Activated T-cell treated with anti-CD3 and anti-CD28 coated beads, Interleukin-2, amount 50 U/mL, for 48 hours (primary cell): ENCODE measurements at places on chromosomes 6 and 20.

DNA sequence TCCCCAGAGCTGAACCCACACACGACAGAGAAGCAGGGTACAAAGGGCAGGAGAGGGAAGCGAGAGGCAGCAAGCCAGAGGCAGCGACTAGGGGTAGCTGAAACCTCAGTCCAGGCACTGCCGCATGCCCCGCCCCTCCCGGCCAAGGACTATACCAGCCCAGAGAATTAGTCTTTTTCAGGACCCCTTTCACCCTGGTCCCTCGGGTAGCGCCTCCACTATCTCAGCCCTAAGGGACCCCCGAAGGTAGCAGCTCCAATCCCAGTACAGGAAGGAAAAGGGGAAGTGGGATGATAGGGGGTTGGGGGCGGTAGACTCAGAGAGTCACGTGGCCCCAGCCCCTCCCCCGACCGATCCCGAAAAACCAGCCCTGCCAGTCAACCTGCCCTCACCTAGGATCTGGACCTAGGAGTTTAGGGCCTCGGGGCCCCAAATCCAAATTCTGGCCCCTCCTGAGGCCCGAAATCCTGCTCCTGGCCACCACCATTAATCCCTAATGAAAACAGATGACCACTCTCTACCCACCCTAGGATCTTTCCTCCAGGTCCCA is 1.3 kb downstream of the RGL2 start:
- DNase-seq = no peak

DNA sequence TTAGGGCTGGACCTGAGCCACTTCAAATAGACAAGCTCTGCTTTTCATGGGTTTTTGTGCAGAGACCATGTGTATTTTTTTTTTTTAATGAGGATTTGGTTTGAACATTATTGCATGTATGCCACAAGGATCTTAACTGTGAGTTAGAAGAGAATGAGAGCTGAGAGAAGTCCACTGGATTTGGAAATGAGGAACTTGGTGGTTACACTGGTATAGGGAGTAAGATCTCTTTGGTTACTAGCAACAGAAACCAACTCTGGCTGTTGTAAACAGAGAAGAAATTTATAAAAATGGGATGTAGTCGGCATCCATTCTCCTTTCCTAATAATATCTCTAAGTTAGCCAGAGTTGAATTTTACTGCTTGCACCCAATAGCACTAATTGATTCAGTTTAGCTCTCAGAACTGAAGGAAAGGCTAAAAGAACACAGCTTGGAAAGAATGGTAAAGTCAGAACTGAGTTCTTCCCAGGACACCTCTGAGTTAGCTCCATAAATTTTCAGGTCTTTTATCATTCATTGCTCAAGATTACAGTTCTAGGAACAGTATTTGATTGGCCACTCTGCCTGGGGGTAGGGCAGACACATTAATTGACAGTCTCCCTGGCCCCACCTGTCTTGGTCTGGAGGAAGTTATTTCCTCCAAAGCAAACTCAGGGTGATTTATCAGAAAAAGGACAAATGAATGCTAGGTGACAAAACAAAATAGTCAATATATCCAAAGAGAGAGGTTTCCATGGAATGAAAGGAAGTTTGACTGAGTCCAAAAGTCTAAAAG is 3.9 kb upstream of the WFDC2 start:
- no peak for DNase-seq

GRCh38 chr6:66771626-66772025 is 1064.6 kb upstream of the EYS start:
- no peak for DNase-seq

GRCh38 chr6:129671442-129672340 is 38.3 kb downstream of the ARHGAP18 start:
- DNase-seq = peak; percentile 74

GRCh38 chr6:91816335-91816734 is 1229.5 kb upstream of the MAP3K7 start:
- DNase-seq = no peak

DNA sequence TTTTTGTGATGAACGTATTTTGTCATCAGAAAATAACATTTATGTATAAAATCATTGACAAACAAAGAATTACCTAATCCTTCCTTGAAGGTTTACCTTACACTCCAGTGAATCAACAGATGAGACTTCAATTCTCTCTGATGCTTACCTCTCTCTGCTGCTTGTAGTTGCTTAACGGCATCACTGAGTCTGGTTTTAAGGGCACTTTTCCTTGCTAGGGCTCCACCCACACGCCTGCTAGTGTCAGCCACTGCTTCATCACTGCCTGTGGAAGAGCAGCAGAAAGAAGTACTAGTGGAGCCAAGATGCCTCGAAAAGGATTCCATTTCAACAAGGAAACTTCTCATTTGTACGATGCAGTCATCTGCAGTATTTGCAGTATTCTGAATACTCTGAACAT is 63.0 kb downstream of the FAM229B start:
- no peak for DNase-seq

DNA sequence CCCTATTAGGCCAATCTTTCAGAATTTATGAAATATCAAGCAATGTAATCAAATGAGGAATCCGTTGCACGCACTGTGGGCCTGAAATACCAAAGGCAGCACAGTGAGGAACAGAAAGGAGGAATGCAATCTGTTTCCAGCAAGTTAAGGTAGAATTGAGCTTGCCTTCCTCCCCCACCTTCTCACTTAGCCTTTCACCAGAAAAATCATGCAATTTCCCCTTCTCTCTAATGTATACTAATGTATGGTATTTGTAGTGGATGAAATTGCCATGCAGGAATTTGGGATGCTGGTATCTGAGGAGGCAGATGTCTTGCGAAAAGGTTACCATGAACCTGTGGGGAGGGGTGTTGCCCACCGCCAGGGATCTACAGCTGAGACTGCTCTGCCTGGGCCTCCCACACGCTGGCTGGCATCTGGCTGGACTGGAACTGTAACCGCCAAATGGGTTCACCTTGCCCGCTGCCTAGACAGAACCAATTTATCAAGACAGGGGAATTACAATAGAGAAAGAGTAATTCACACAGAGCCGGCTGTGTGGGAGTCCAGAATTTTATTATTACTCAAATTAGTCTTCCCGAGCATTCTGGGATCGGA is 222.4 kb upstream of the MYLIP start:
- DNase-seq = no peak

- no peak for DNase-seq
These were observed 680.4 kb upstream of the MAP3K7 start for GRCh38 chr6:91267246-91267645.

- DNase-seq = no peak
These were observed 85.4 kb upstream of the GPR6 start for GRCh38 chr6:109892451-109893435.

DNA sequence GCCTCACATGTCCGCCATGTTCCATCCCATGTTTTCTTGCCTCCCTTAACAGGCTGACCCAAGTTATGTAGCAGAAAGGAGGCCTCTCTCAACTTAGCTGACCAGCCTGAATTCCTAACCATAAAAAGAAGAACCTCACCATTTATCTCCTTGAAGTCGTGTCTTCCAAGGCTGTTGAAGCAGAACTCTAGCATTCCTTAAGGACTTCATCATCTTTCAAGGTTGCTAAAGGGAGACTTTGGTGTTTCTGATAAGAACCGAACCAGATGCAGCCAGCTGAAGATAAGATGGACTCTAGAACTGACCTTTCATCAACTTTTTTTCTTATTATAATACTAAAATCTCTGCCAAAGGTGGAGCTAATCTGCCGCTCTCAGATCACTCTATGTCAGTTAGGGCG is 571.7 kb upstream of the SLC35B3 start:
- DNase-seq = no peak

DNA sequence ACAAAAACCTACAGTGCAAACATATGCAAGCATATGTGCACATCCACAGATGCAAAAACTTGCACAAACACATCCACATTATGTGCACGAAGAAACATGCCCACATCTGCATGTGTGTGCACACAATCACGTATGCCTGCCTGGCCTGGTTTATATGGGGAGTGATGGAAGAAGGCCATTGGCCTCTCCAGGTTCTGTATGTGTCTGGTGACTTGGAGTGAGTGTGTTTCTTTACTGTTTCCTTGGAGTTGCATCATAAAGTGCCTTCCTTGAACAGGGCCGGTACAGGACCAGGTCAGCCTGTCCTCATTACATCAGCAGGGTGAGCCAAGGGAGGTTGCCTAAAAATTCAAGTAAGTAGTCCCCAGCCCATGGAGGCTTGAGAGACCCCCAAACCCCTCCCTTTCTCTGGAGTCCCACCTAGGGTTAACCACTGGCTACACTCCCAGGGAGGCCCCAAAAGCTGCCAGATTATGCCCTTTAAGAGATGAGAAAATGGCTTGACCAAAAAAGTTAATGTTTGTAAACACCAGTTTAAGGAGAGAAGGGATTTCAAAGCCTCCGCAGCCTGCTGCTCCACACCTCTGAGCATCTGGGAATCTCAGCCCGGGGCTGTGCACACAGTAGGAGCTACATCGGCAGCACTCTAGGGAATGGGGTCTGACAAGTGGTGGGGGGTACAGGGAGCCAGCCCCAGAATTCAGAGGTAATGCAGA is 140.8 kb downstream of the VEGFA start:
- DNase-seq = no peak
